ENCODE measurements at places on chromosomes 7 and 10.

DNA sequence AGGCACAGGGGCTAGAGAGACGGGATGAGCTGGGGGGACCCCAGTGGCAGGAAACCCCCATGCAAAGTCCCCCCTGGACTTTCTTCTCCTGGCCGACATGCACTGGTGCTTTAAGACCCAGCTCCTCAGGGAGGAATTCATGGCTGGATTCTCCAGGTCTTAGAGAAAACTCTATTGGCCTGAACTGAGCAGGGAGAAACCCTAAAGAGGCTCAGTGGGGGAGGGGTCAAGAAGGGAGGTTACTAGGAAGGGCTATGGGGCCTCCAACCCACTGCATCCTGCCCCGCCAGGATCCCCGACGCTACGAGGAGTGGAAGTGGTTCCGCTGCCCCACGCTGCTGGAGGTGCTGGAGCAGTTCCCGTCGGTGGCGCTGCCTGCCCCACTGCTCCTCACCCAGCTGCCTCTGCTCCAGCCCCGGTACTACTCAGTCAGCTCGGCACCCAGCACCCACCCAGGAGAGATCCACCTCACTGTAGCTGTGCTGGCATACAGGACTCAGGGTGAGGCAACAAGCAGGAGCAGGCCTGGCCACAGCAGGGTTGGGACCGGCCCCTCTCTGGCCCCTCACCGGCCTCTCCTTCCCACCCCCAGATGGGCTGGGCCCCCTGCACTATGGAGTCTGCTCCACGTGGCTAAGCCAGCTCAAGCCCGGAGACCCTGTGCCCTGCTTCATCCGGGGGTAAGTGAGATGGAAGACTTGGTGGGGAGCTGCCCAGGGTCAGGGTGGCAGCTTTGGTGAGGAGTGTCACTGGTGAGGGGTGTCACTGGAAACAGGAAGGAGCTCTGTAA is 13.8 kb downstream of the ATG9B start:
- peak; percentile 64 for DNase-seq

DNA sequence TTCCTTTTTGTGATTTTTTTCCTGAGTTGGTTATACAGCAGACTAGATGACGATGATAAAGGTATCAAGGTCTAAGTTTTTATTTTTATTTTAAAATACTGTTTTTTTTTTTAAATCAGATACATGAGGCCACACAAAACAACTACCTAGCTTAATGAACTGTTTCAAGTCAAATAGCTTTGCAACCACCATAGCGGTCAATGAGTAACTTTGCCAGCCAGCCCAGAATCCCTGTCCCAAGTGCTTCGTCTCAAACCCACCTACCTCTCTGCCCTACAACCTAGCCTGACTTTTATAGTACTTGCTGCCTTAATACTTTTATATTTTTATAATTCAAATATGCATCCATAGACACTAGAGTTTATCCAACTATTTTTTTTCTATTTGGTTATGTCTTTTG is 676.5 kb downstream of the NRG3 start:
- no peak for DNase-seq

DNA sequence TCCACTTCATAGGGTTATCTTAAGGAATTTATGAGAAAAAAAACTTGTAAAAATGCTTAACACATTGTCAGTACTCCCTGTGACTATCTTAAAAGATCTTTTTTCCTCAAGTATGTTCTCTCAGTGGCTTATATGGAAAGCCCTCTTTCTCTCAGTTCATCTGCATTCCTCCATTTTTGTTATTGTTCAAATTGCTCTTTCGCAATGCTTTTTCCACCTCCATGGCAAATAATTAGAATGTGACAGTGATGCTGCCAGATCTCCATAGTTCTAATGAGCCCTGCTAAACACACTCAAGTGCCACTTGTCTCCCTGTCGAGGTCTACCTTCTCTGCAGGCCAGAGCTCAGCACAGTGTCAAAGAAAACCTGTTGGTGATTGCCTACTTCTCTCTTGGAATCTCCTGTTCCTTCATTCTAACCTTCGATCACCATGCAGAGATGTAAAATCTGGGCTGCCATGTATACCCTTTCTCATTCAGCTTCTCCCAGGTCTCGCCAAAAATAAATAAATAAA is 37.2 kb upstream of the ABCB5 start:
- DNase-seq, result no peak

GRCh38 chr7:22842383-22842941 is 19.8 kb upstream of the TOMM7 start:
- DNase-seq, result no peak

DNA sequence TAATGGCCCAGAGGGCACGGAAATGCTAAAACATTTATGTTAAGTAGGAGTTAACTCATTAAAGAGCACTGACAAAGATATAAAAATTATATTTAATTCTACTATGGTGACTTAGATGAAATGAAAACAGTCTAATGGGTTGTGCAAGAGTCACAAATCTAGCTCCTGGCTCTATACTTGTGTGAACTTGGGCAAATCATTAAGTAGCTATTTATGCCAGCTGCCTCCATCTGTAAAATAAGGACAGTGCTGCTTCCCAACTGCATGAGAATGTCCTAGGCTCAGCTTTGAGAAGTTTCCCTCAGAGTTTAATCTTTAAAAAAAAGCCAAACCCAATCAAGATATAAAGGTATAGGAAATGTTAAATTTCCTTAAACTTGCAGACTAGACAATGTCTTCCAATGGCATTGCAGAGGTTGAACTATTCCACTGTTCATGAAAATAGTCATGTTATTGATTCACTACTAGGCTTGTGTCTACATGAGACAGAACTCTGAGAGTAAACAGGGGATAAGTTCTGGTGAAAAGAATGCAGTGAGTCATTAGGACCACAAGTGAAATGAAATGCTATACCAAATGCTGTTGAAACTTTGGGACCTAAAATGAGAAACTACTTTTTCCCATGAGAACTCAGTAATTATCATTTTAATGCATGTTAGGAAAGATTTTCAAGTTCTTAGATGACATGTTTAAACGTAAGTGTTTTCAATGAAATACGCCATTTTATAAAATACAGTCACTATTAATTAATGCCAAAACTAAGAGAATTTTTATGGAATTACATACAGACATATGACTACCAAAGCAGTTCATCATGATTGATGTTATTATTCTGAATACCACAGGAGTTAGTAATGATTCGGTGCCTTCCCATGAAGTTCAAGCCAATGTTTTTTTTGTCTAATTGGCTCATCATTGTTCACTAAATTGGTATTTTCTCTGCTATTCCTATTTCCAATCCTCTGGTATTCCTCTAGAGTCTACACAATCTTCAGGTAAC is 84.2 kb downstream of the CDK6 start:
- DNase-seq, result no peak

Measured in activated CD4-positive, alpha-beta T cell treated with anti-CD3 and anti-CD28 coated beads, Interleukin-2, amount 50 U/mL, for 48 hours (primary cell).